ENCODE measurements at places on chromosomes 3 and 15.

DNA sequence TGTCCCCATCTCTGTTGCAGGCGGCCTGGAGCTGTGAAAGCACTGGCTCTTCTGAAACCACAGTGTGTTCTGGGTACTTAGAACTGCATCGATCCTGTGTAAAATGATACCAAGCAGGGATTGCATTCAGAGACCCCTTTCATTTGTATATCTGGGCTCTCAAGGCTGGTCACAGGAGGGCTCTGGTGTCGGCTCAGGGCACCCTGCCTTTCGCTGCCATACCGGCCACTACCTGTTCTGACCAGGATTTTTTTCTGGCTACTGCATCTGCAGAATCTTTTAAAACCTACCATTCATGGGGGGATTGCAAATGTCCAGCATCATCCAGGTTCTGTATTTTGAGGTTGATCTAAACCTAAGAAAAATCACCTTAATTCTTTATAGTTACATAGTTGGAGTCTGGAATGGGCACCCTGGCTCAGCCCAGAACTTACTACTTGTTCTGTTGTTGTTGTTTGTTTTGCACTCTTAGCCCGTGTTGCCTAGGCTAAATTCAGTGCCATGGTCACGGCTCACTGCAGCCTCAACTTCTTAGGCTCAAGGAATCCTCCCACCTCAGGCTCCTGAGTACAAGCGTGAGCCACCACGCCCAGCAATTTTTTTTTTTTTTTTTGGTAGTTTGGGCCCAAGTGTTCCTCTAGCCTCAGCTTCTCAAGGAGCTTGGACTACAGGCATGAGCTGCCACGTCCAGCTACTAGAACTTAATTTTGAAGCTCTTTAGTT is 52.7 kb downstream of the TRIM71 start:
- no peak for ATAC-seq
- no peaks in the 10 kb centered on the region for H3K27me3 ChIP-seq
- H3K36me3 ChIP-seq: no peaks in the 10 kb centered on the region
- no peak overlapping the region for H3K4me3 ChIP-seq
- no peak overlapping the region for H3K27ac ChIP-seq
- peaks cover 8% of the 10 kb centered on the region for H3K4me1 ChIP-seq

DNA sequence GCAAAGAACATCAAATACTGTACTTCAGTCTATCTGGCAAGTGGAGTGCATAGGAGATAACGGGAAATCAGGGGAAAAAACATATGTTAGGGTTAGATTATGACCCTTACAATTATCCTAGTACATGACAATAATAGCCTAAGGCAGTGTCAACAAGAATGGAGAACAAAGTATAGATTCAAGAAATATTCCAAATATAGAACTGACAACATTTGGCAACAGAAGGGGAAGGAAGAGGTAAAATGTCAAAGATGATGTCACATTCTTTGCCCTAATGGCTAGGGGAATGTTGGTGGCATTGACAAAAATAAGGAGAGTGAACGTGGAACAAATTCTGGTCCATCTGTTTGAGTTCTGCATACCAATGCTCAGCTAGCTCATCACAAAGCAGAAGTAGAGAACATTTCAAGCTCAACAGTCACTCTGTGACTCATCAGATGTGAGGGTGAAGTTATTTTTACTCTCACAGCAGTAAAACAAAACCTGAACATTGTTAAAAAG is 15.5 kb upstream of the ATP8B4 start:
- H3K27ac ChIP-seq: peak overlapping the region; percentile 87
- no peaks in the 10 kb centered on the region for H3K27me3 ChIP-seq
- H3K36me3 ChIP-seq: no peaks in the 10 kb centered on the region

GRCh38 chr3:179732661-179733348 is 80.0 kb downstream of the USP13 start:
- H3K4me1 ChIP-seq: no peaks in the 10 kb centered on the region
- no peaks in the 10 kb centered on the region for H3K27me3 ChIP-seq
- peaks cover 52% of the 10 kb centered on the region for H3K36me3 ChIP-seq
- ATAC-seq: no peak
- H3K27ac ChIP-seq: no peak overlapping the region

DNA sequence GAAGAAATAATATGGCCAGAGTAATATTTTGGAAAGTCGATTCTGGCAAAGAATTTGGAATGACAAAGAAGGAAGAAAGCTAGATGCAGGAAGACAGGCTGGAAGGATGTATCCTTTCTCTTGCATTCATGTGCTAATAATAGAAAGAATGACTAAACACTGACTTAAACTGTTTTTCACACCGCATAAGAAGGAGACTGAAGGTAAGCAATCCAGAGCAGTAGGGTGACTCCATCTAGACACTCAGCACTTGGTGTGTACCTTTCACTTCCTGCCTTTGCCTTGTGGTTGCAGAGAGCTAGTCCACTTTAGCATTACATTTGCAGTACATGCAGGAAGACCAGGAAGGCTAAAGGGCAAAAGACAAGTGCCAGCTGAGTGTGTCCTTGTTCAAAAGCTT is 234.6 kb downstream of the RBMS3 start:
- no peak for ATAC-seq
- H3K27ac ChIP-seq: no peak overlapping the region
- H3K4me3 ChIP-seq: no peak overlapping the region
- no peaks in the 10 kb centered on the region for H3K27me3 ChIP-seq
- H3K4me1 ChIP-seq: peaks cover 37% of the 10 kb centered on the region
- no peaks in the 10 kb centered on the region for H3K36me3 ChIP-seq

DNA sequence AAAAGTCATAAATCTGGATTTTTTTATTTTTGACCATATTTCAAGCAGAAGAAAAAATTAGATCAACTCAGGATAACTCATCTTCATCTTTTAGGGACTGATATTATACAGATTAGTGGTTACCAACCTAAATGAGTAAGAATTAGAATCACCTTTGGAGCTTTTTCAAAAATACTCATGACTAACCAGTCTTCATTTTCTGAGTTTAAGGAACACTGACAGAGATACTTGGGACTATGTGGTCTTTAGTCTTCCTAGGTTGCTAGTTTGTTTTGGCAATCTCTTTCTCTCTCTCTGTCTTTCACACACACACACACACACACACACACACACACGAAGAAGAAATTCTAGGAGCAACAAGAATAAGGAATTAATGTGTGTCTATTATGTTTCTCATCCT is 50.1 kb downstream of the TMOD3 start:
- peaks cover 7% of the 10 kb centered on the region for H3K4me1 ChIP-seq
- no peaks in the 10 kb centered on the region for H3K36me3 ChIP-seq
- ATAC-seq: no peak
- no peak overlapping the region for H3K27ac ChIP-seq
- no peak overlapping the region for H3K4me3 ChIP-seq
- no peaks in the 10 kb centered on the region for H3K27me3 ChIP-seq

- no peak for ATAC-seq
- H3K27me3 ChIP-seq: no peaks in the 10 kb centered on the region
- H3K27ac ChIP-seq: no peak overlapping the region
- no peak overlapping the region for H3K4me3 ChIP-seq
- H3K36me3 ChIP-seq: no peaks in the 10 kb centered on the region
These were observed 19.9 kb downstream of the TATDN2 start for GRCh38 chr3:10268116-10268515.

Measured in gastroesophageal sphincter (tissue), 4 donors.